ENCODE measurements at places on chromosomes 2 and 18. TPM values are rescaled to one million over a fixed set of nuclear protein-coding genes. Genes with fewer than 3 reads are reported as not detected.

- DNase-seq, result peak; percentile 56
Observed at GRCh38 chr2:233852056-233852455, 2.3 kb downstream of the HJURP start.

DNA sequence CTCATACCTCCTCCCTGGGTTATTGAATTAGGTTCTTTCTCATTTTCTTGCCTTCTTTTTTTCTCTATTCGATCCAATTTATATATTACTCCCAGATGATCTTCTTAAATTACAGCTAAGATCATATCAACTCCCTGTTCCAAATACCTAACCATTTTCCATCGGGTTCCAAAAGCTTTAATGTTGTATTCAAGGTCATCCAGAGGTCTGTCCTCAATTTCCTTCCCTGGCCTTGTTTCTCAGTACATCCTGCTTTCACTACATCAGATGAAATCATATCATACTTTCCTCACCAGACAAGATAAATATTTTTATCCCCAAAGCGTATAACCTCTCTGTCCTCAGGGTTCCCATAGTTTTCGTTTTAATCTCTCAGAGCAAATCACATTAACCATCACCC is 36.3 kb upstream of the GREB1L start:
- no peak for DNase-seq

- no peak for DNase-seq
Observed at GRCh38 chr2:120985174-120985996, 249.7 kb downstream of the GLI2 start.

DNA sequence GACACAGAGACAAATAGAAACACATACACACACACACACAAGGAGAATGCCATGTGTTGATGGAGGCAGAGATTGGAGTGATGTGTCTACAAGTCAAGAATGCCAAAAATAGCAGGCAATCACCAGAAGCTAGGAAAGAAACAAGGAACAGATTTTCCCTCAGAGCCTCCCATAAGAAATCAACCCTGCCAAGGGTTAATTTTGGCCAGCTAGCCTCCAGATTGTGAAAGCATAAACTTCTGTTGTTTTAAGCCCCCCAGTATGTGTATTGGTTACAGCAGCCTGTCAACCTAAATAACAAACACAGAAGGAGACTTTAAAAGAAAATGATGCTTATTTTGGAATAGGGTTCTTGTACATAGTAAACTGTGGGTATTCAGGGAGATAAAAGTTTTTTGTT is 5.6 kb upstream of the STK39 start:
- no peak for DNase-seq

GRCh38 chr2:240810199-240810598 is 9.8 kb downstream of the KIF1A start:
- DNase-seq, result peak; percentile 10

DNA sequence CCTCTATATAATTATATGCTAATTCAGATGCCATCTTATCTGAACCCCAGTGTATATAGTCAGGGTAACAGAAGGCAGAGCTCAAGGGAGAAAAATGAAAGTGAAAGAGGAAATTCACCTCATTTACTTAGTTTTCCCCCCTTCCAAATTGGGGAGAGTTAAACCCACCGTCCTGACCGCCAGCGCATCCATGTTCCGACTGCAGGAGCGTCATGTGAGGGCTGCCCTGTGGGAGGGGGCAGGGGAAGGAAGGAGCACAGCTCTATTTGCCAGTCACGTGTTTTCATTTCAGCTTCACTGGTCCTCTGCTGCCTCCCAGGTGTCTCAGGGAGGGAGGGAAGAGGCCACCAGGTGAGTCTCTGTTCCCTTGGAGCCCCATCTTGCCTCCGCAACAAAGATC is 13.2 kb downstream of the CNNM4 start:
- DNase-seq, result no peak

GRCh38 chr2:236507393-236508085 is 62.1 kb upstream of the ACKR3 start:
- peak; percentile 61 for DNase-seq

DNA sequence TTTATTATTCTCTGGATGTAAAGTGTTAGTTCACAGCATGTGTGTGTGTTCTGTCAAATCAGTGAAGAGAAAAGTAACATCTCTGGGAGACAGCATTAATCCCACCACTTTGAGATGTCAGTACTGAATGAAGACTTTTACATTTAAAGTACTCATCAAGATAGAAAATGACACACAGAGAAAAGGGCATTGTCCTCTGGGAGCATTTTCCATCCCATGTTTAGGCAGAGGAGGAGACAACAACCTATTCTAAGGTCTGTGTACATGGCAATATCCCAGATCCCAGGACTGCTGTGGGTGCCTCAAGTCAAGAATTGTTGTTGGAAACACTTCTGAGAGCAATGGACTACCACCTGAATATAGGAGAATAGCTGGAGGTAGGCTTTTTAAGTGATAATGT is 201.5 kb downstream of the PPP1R1C start:
- no peak for DNase-seq

DNA sequence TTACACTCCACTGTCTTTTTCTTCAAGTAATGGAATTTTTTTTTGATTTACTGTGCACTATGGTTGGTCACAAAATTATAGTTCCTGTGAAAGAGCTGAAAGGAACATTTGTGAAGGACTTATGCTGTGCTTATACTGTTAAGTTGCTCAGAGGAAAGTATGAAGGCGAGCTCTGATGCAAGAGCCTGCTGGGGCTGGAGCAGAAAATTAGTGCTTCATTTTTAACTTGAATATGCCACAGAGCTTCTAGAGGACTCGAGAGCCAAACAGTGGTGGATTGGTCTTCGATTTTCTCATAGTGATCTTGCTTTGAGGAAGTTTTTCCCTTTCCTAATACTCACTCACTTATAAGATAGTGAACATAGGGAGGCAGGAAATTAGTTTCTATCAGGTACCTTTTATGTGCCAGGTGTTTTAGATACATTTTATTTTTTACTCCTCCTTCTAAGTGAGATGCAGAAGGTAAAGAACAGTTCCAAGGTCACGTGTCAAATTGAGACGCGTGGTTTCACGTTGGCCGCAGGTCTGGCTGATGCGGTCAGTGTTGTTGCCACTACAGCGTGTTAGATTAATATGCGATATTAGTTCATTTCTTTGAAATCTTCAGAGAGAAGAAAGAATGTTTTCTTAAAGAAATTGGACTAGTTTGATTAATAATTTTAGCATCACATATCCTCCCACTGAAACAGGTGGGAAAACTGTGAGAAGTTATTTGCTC is 20.2 kb downstream of the GATA6 start:
- no peak for DNase-seq

DNA sequence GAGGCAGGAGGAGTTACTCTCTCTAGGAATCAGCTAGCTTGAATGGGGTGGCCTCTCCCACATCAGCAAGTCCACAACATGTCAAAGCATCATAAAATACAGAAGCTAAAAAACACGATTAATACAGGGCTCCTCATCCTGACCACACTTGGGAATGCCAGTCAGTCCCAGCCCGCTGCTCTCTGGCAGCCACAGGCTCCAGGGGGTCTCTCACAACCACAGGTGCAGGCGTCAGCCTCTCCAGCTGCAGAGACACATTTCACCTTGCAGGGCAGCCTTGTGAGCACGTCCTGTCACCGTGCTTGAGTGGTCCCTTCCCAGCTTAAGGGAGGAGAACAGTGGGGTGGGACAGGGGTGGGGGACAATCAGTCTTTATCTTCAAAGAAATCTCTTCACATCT is 137.4 kb upstream of the SH3BP4 start:
- no peak for DNase-seq

DNA sequence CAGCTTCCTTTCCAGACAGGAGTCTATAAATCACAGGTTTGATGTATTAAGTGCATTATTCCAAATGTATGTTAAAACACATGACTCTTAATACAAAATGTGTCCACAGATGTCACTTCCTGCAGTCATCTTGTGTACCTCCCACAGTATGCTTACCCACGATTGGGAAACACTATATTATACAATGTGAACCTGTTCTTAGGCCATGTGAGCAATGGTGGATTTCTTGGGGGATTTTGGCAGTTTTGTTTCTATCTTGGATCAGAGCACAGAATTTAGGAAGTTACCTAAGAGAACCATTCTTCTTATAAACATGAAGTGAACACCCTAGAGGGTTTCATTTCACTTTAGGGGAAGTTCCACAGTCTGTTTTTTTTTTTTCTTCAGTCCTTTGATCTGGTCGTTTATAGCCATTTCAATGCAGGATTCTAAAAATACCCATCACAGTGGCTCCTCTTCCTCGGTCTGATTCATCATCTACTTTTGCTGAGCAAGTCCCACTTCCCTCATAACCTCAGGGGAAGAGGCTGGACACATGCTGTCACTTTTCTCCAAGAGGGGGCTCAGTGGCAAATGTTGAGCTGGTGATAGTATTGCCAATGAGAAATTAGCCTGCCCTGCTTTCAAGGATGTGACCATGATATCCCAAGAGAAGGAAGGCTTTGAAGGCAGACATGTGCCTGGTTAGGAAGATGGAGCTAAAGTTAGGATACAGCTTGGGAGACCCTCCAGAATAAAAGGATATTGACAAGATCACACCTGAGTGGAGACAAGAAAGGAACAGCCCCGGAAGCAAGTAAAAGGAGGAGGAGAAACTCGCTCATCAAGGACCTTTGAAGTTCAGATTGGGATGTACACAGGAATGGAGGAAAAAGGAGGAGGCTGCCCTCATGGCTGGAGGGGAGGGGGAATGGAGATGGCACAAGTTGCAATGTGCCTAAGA is 22.6 kb downstream of the PLEK start:
- no peak for DNase-seq

DNA sequence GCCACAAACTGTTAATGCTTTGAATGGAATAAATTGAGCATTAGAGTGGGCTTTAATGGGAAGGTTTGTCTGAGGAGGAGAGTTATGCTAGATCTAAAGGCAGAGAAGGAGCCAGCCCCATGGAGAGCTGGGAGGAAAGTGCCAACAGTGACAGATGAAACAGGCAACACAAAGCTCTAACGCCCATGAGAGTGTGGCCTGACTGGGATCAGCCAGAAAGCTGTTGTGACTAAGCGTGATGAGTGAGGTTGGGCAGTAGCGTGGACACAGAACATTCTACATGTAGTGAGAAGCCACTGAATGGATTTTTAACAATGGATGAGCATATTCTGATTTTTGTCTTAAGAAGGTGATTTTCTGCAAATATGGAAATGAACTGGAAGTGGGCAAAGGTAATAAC is 185.3 kb upstream of the SIX2 start:
- DNase-seq, result no peak

- no peak for DNase-seq
Observed at GRCh38 chr2:191522478-191523120, 155.3 kb upstream of the NABP1 start.

DNA sequence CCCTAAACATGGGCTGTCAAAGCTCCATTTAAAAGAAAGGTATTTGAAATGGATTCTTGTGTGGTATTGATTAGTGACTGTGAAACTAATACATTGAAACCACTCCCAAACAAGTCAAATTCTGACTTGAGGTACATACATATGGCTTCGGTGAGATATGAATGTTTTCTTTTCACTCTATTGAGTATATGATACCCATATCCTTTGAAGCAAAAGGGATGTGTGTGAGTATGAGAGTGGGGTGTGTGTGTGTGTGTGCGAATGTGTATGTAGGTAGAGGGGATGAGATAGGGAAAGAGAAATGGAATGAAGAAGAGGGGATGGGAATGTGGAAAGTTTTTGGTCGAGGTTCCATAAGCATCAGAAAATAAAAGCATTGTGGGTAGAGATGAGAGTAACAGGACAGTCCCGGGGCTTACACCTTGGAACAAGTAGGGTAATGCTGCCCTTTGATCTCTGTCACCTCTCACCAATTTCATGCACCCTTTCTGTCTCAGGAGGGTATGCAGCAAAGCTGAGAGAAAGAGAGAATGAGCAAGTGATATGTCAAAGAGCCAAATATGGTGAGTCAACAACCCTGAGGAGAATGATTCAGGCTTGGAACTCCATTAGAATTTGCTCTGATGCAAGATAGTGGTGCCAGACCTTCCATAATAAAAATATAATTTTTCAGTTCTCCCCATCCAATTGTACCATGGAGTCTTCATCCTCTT is 64.0 kb upstream of the ZEB2 start:
- no peak for DNase-seq

DNA sequence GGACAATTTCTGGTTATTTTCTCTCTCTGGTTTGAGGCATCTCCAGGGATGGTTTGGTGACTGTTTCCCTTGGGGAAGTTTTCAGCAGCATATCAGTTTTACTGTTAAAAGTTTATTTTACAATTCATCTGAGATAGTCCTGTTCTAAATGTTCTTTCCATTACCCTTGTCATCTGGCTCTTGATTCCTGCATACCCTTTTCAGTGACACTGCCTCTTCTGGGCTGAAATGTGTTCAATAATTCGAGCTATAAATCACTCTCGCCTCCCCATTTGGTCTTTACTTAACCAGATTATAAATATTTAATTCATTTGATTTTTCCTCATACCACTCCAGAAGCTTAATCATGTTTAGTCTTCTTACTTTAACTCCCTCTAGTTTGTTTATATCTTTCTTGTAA is 9.5 kb downstream of the DCC start:
- no peak for DNase-seq

DNA sequence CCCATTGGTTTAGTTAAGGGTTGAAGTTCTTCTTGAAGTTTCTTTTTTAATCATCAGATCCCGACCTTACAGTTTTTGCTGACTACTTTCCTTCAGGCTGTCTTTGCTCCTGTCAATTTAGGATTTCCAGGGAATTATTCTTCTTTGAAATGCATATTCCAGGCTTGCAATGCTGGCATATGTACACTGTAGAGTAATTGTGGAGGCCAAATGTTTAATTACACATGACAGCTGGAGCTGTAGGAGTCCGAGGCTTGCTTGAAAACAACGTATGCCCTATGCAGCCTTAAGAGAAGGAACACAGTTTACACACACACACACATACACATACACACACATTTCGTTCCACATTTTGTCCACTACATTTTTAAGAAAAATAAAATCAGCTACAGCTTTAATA is 602.3 kb downstream of the TMEM182 start:
- DNase-seq, result no peak

GRCh38 chr2:204050681-204051080 is 114.1 kb downstream of the ICOS start:
- DNase-seq, result no peak

LBH gene
- total RNA-seq, result 49.9 TPM

ABCG5 gene
- total RNA-seq, result not detected

CNDP1 gene
- not detected for total RNA-seq

PSMD1 gene
- total RNA-seq, result 115 TPM

SLC35G4 gene
- not detected for total RNA-seq

All from dermis blood vessel endothelial cell (primary cell).